ENCODE measurements at places on chromosomes 5 and 9.
A peak's percentile ranks its signal among the peaks of the same experiment; 100 is the strongest.

DNA sequence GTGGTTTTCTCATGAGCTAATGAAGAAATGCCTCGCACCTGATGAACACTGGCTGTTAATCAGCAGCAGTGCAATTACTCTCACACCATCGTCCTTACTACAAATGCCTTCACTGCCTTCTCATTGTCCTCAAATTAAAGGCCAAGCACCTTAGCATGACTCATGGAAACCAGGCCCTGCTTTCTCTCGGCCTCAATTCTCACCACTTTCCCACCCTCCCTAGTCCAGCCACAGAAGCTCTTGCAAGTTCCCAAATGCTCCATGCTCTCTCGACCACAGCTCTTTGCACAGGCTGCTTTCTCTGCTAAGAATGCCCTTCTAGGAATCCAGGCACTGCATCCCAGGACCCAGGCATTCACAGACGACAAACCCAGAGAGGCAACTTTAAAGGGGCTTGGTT, 94.6 kb upstream of the KLF4 start:
- no peak for DNase-seq

- no peak for DNase-seq
These were observed at the start of gene SUSD1 for GRCh38 chr9:112174965-112175795. TSS of gene SUSD1 (minus strand) at chr9:112175297. CDS start at chr9:112175235, 62 bp downstream.

DNA sequence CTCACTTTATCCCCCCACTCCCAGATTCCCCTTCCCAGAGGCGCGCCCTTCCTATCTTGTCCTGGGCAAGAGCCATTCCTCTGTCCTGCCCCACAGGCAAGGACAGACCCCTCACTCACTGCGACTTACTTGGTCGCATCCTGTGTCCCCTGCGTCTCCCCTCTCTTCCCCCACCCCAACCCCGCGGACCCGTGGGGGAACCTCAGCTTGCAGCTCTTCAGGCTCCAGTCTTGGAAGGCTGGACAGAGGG, 542 bp downstream of the GGTA1 start:
- DNase-seq: no peak

GRCh38 chr5:56251918-56252553, 18.9 kb upstream of the ANKRD55 start:
- no peak for DNase-seq

GRCh38 chr9:124868511-124869465, 6.9 kb downstream of the ARPC5L start:
- DNase-seq: peak; percentile 92

GRCh38 chr5:4383518-4384198, 756.5 kb upstream of the ADAMTS16 start:
- no peak for DNase-seq

- no peak for DNase-seq
These were observed 50.9 kb upstream of the ZNF354B start for GRCh38 chr5:178808886-178809285.

- no peak for DNase-seq
These were observed 11.3 kb downstream of the SMARCA2 start for GRCh38 chr9:2026220-2026997.

- no peak for DNase-seq
These were observed 107.2 kb downstream of the ARHGEF28 start for GRCh38 chr5:73733219-73733618.

GRCh38 chr5:141785135-141785534, 93.1 kb downstream of the PCDH1 start:
- no peak for DNase-seq

DNA sequence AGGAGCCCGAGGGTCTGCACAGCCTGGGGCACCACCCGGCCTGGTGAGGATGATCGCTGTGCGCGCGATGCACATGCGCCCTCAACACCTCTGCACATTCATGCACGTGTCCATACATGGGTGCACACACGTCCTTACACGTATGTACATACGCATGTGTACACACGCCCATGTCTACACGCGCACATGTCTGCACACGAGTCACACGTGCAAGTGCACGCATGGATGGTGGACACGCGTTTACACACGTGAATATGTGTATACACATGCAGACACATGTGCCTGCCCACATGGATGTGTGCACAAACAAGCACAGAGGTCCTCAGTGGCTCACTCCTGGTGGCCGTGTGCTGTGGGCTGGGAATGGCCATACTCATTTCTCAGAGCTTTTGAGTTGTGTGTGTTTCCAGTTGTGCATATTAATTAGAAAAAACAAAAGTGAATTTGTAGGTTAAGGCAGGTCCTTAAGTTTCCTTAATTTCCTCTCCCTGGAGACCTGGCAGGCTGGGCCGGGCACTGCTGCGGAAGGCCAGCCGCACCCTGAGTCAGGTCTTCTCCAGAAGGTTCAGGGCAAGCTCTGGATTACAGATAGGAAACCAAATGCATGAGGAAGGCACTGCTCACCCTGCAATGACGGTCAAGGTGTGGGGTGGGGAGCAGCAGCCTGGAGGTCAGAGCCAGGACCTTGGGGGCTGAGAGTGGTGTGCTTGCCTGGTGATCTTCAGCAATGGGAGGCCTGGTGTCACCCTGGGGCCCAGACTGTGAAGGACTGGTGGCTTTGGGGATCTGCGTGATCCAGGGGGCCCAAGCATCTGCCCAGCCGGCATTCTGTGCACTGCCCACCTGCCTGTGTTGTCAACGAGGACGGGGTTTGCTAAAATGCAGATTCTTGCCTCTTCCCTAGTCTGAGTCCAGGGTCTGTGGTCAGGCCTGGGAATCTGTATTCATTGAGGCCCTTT, 1.3 kb upstream of the RNU6ATAC start:
- DNase-seq: no peak

Data from left forelimb (tissue), 1 donor.